Activated CD4-positive, CD25-positive, alpha-beta regulatory T cell (primary cell): ENCODE measurements at places on chromosomes 12 and 14.

DNA sequence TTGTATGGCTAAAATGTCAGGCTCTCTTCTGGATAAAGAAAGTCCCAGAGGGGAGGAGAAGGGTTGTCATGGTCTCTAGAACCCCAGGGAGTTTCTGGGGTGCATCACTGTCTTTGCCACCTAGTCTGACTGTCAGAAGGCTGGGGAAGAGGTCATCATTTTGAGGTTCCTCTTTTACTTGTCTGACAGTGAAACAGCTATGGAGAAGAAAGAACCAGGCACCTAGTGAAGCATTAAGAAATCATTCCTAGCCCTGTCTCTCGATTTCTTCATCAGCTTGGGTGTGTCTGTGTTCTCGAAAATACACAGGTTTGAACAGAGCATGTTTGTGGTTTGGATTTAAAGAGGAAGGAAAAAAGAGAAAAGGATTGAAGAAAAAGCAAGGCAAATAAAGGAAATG is 158.7 kb upstream of the LRIG3 start:
- no peak for DNase-seq

DNA sequence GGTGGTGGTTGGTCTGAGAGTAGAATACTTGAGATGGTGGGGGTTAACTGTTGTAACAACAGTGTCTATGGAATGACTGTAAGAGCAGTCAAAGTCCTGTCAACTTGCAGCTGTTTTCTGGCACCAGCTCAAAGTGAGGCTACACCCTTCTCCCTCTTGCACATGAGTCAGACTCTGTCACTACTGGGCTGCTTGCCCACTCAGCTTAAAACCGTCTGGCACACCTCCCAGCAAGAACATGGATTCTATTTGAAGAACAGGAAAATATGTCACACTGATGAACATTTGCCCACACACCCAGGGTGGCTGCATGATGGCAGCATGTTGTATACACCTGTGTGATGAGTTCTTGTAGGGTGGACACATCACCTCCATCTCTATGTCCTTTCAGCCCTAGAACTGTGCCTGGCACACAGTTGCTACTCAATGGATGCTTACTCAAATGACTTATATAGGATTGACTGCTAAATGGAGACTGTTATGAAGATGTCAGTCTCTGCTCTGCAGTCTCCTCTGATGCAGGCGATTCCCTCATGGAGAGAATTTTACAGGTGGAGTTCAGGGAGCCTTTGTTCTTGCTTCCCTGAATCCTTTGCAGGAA is 19.3 kb upstream of the SERPINA6 start:
- no peak for DNase-seq

DNA sequence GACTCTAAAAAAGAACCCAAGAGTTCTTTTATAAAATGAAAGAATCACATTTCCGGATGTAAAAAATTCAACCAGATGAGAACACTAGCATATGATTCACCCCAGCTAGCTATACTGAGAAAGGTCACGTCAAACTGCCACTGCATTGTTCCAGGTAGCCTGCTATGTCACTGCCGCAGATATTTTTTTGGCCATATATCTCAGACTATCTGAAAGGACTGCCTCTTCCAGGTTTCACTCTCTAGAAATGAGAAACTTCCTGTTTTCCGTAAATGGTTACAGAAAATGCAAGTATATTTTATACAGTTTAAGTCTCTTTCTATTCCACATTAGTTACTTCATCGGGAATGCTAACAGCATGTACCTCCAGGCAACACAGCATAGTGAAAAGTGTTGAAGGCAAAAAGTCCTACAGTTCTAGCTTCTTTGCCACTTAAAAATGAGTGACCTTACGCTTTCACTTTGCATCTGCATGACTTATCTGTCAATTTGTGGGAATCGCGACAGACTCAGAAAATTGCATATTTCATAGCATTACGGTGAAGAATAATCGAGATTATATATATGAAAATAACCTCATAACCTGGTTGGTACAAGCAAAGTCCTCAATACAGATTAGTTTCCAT is 105.2 kb downstream of the MED13L start:
- DNase-seq, result peak; percentile 9

- no peak for DNase-seq
These were observed 5.5 kb upstream of the NXPH4 start for GRCh38 chr12:57210926-57211692.

DNA sequence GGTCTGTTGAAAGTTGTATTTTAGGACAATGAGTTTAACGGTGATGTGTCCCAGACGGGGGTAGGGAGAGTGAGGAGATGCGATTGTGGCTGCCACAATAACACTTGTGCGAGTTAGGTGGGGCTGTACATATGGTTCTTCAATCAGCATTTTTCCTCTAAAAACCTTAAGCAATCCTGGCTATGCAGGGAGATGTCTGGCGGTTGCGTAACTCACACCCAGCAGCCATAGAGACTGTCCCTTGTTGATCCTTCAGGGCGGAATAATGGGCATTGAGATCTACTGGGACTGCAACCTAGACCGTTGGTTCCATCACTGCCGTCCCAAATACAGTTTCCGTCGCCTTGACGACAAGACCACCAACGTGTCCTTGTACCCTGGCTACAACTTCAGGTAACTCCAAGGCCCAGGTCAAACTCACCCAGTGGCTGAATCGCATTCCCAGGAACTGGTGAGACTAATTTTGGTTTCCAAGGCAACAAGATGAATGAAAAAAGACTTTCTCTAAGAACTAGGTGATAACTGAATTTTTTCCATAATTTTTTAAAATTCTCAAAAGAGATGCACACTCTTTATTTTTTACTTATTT is 34.6 kb downstream of the P2RX7 start:
- no peak for DNase-seq

DNA sequence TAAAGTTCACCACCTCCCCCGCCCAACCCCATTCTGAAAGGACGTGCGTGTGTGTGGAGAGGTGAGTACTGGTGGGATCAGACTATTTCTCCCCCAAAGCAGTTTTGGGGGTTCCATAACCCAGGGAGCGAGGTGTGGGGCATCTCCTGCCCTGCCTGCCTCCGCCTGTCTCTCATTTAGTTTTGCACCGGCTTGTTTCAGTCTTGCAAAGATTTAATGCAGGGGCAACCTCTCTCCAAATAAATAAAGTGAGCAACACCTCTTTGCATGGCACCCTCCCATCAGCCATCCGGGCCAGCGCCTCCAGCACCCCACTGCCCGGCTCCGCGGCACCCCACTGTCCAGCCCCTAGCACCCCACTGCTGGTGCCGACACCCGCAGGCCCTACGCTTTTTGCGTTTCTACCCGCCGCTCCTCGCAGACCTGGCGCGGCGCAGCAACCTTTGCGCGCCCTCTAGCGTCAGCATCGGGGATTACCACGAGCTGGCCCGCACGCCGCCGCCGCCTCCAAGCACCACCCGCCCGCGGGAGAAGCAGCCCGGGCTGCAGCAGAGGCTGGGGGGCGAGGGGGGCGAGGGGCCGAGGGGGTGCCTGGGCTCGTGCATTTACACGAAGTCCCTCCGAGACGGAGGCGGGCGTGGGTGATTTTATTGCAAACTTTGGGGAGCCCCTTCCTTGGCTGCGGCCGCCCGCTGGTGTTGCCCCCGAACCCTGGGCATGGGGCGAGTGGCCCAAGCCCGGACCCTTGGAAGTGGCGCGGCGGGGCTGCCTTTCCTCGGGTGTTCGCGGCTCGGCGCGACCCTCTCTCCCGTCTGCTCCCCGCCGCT is 55.8 kb upstream of the VRK1 start:
- peak; percentile 58 for DNase-seq

- DNase-seq, result no peak
These were observed 100.8 kb downstream of the TAOK3 start for GRCh38 chr12:118271770-118272417.

- no peak for DNase-seq
These were observed 11.1 kb downstream of the SSH1 start for GRCh38 chr12:108846290-108846701.

- DNase-seq, result peak; percentile 87
These were observed 21.0 kb upstream of the CHFR start for GRCh38 chr12:132908145-132909029.

DNA sequence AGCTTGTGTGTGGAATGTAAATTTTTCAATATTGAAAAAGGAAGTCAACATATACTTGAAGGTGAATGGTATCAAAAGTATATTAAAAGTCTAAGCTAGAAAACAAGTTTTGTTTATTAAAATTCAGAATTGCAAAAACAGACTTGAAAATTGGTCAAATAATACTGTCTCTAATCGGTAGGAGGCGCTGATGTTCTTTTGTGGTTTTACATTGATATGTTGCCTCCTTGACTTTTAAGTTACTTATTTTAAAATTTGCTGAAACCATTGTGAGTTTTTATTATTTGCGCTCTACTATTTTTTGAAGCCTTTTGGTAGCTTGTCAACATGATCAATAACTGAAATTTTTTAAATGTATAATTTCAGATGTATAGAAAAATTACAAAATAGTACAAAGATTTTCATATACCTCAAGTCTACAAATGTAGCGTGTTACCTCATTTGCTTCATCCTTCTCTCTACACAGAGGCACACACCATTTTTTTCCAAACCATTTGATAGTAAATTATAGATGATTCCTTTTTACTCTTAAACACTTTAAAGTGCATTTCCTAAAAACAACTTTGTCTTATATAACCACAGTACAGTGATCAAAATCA is 6.9 kb downstream of the RTRAF start:
- no peak for DNase-seq

DNA sequence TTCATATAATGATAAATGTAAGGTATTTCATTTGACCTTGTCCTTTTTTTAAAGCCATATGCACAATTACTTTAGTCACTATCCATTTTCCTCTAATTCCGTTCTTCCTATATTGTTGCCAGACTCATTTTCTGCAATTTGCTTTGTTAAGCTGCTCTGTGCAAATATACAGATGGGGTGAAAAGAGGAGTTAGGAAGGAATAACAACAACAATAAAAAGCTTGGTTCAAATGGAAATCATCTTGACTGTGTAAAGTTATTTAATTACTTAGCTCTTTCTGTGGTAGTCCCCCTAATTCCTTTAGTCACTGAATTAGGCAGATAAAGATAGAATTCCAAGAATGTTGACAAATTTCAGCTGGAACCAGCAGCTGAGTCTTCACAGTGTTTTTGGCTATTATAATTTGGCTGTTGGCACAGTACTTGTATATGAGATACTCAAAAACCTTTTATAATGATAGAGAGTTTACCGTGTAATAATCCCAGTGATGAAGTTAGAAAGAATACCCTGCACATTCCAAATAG is 838.0 kb downstream of the RPS29 start:
- no peak for DNase-seq

GRCh38 chr12:94426049-94426448 is 33.6 kb downstream of the CEP83 start:
- no peak for DNase-seq

DNA sequence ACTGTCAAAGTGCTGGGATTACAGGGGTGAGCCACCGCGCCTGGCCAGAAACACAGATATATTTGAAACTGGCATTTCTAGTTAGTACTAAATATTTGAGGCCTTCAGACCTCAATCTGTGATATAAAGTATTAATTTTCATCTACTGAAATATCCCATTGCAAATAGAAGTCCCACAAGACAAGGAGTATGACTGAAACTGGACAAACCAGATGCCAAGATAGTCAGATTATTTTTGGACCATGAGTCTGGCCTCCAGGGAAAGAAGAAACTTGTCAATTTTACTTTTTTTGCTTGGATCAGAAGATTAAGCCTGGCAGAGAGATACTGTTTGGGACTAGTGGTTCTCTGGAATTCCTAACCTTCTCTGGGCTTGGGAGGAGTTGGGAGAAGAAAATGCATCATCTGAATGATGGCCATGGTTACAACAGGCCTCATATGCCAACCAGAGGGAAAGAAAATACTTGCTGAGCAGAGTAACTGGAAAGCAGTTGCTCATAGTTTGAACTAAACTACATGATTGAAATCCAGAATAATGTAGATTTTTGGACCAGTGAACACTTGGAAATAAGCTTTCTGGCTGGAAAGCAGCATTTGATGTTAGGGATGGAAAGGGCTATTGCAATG is 2.9 kb upstream of the SMOC1 start:
- no peak for DNase-seq

- no peak for DNase-seq
These were observed 24.8 kb upstream of the IFNG-AS1 start for GRCh38 chr12:67964456-67964855.

- no peak for DNase-seq
These were observed 15.5 kb downstream of the REM2 start for GRCh38 chr14:22898302-22899090.
